ENCODE measurements at places on chromosomes 16 and 17.

DNA sequence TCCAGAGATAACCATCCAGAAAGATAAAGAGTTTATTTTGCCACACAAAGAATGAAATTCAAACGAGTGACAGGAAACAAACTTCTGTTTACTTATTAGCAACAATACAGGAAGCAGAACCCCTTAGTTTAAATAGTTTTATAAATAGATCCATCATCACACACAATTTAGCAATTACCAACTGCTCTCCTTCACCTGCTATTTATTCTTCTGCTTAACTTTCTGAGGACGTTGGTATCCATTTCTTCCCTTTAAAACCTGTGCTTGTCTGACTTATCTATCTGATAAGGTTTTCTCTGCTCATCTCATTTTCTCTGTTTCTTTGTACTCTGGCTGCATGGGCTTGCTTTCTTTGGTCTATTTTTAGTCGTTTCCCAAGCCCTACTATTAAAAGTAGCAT lies 4.3 kb upstream of the ADAMTS18 start:
- DNase-seq = no peak

- DNase-seq = no peak
Measured at GRCh38 chr17:80908776-80909175, 82.9 kb upstream of the CHMP6 start.

DNA sequence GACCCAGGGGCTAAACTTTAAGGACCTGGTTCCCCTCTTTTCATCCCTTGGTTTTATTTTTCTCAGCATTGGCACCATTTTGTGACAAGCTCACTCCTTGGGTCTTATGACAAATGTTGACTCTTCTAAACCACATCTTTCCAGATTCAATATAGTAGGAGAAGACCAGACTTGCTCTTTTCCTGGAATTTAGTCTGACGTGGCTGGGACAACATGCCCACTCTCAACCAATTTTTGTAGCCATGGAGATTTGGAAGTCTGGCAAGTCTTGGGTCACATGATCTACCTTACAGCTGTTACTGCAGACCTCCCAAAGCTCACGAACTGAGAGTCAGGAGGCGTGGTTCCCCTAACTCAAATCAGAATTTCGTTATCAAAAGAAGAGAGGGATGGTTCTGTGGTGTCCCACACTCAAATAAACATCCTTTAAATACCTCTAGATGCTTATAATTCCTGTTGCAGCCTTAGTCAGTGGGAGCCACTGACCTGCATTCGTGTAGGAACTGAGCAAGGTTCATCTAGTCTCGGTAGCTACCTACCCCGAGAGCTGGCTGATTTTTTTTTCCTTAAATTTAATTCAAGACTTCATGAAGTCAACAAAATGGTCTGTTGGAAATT lies 683.5 kb downstream of the MAF start:
- no peak for DNase-seq

DNA sequence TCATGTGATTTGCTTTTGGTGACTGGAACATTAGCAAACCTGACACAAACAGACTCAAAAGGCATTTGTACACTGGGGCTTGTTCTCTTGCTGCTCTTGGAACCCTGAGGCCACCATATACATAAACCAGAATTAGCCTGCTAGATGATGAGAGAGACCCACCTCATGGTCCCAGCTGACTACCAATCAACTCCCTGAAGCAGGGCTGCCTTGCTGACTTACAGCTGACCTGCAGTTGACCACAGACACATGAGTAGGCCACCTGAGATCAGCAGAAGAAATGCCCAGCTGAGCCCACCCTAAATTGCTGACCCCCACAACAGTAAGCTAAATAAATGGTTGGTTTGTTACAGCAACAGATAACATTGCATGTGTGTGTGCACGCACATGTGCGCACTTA lies 28.7 kb downstream of the BRIP1 start:
- DNase-seq = no peak

- DNase-seq = no peak
Measured at GRCh38 chr16:16096858-16097213, 126.5 kb downstream of the ABCC6 start.

- DNase-seq = no peak
Measured at GRCh38 chr16:88558457-88559442, 11.5 kb upstream of the ZC3H18 start.

DNA sequence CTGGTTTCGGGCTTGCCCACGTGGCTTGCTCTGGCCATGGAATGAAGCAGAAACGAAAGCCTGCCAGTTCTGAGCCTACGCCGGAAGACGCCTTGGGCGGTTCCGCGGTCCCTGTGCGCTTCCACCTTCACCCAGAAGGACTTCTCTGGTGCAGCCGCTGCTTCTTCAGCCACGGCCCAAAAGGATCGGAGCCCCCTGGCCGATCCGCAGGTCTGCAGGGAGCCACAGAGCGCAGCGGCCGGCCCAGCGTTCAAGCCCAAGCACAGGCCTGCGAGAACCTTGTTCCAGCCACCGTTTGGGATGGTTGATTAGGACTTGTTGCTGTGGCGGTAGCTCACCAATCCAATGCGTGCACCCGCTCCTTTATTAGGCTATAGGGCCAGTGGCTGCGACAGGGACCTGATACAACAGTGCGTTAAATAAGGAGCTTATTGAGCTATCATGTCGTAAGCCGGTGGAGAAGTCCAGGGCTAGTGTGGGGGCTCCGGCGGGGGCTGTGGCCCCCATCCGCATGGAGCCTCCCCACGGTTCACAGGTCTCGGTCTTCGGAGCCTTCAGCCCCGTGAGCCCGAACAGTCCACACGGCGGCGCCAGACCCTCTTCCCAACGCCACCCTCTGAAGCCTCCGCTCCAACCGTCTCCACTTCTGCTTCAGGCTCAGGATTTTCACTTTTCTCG lies 10.2 kb upstream of the MPP2 start:
- DNase-seq = peak; percentile 29

DNA sequence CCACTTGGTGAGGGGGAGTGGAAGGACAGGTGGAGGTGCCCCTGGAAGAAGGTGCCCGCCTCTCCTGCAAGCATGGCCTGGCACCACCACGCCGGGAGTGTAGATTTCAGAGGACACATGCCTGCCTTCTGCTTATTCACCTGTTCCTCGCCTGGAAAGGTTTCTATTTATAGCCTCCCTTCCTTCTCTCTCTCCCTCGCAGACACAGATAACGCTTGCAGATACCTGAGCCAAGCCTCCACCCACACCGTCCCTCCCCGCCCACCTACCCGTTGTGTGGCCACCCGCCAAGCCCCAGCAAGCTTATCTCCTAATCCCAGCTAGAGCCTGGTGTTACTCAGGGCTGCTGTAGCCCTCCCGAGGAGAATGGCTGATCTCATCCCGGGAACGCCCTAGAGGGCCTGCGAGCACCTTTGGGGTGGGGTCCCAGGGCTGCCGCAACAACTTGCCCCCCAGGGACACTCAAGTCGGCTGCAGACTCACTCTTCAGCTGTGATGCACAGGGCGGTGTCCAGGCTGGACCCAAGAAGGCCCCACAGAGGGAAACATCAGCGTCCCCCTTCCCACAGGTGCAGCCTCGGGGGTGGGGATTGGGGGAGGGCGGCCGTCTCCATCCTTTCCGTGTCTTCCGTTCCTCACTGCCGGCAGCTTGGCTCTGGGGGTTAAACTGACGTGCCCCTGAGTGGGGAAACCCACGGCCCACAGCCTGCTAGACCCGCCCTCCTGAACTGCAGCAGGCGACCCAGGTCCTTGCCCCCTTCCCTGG lies 1.9 kb upstream of the SNAI3 start:
- no peak for DNase-seq

DNA sequence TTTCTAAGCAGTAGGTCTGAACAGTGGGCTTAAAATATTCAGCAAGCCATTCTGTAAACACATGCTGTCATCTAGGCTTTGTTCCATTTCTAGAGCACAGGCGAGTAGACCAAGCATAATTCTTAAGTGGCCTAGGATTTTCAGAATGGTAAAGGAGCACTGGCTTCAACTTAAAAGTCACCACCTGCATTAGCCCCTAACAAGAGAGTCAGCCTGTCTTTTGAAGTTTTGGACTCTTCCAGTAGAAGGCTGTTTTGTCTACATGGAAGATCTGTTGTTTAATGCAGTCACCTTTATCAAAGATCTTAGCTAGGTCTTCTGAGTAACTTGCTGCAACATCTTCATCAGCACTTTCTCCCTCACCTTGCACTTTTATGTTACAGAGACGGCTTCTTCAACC lies 36.6 kb downstream of the TTC19 start:
- no peak for DNase-seq

DNA sequence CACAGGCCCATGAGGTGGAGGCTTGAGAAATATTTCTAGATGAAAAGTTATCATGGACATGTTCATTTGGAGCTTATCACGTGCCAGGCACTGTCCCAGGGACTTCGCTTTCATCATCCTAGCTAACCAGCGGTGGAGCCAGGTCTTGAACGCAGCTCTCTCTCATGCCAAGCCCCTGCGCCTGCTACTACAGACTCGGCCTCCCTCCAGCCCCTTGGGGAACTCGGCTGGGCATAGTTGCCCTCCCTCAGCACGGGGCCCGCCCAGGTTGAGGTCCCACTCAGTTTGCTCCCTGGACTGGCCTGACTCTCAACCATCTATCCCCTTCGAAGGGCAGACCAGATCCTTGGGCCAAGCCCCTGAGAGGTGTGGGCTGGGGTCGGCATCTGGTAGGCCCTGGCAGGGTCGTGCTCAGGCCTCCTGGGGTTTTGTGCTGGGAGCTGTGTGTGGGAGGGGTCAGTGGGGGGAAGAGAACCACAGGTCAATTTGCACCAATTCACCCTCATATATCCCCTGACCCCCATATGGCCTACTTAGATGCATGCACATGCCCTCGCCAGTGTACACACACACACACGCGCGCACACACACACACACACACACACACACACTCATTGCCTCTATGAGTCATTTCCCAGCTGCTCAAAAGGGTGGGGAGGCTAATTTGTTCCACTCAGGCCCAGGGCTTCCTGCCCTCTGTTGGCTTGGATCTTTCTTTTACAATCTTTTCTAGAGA lies 12.1 kb upstream of the SCN4A start:
- no peak for DNase-seq

DNA sequence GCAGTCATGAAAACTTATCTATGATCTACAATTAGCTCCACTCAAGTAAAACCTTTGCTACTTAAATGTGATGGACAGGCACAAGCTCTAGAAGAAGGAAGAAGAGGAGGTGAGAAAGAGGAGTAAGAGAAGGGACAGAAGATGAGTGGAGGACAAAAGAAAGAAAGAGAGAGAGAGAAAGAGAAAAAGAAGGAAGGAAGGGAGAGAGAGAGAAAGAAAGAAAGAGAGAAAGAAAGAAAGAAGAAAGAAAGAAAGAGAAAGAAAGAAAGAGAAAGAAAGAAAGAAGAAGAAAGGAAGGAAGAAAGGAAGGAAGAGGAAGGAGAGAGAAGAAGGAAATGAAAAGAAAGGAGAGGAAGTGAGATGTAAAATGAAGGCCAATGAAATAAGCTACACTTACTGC lies 2.2 kb upstream of the KRTAP9-3 start:
- no peak for DNase-seq

GRCh38 chr17:27489045-27489715 lies 32.9 kb downstream of the KSR1 start:
- DNase-seq = no peak

- DNase-seq = no peak
Measured at GRCh38 chr16:81618661-81619060, 160.4 kb upstream of the PLCG2 start.

- no peak for DNase-seq
Measured at GRCh38 chr17:68344701-68345136, 53.4 kb downstream of the ARSG start.

DNA sequence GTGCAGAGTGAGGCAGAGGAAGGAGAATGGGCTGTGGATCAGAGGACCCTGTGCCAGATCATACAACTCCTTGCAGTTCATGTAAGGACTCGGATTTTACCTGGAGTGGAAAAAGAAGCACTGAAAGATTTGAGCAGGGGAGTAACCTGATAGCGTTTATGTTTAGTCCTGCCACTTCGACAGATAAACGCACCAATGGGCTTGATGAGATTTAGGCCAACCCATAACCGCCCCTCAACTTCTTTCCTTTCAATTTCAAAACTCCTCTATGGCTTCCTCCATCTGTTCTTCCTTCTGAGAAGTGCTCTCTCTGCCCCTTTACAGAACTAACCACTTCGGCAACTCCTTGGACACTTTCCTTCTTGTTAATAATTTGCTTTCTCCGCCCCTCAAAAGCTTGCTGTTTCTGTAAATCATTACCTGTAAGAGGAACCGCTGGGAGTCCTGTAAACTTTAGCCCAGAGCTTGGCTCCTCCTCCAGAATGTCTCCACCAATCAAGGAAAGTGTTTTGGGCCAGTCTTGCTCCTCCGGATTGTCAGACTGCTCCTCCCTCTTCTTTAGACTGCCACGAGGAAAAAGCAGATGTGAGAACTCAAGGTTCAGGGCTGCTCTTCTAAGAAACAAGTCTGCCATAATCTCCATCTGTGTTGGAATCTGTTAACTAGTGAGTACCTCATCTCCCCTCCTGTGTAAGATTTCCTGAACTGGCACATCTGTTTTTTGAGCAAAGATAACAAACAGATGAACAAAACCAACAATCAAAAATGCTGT lies at the start of gene ACSM3:
ACSM3 (plus strand) TSS at position 554 of the 772 bp plus-strand sequence. CDS start 6,021 bp downstream, outside the sequence.
- DNase-seq = no peak

- DNase-seq = no peak
Measured at GRCh38 chr16:53509906-53510703, 7.1 kb upstream of the AKTIP start.

GRCh38 chr17:59786213-59786535 lies 78.7 kb downstream of the VMP1 start:
- DNase-seq = no peak

DNA sequence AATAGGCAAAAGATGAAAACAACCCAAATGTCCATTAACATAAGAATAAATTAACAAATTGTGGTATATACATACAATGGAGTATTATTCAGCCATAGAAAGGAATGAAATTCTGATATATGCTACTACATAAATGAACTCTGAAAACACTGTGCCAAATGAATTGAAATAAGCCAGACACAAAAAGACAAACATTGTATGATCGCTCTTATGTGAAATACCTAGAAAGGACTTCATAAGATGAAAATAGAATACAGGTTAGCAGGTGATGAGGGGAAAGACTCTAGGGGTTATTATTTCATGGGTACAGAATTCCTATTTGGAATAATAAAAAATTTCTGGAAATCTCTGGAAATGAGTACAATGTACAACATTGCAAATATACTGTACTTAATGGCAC lies 80.2 kb downstream of the BRIP1 start:
- no peak for DNase-seq

- peak; percentile 55 for DNase-seq
Measured at GRCh38 chr17:42517516-42517915, 18.5 kb upstream of the NAGLU start.

- DNase-seq = no peak
Measured at GRCh38 chr16:85308611-85309540, 196.6 kb upstream of the CIBAR2 start.

- DNase-seq = no peak
Measured at GRCh38 chr17:42138749-42139492, 15.9 kb downstream of the RAB5C start.

DNA sequence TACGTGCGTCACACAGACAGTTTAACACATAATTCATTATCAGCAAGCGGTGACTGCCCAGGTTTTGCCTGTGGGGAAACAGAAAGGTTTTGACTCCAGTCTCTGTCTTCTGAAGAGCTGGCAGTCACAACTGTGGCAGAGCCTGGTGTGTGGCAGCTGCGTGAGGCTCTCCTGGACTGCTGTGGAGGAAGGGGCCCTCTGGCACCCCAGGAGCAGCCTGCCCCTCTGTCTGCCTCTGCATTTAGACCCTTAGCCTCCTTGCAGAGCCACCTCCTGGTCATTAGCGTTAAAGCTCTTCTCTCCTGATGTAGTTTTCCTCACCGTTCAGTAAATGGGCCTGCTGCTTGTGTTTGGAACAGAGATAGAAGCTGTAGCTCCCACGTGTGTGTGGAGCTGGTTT lies 10.9 kb downstream of the RAB40C start:
- DNase-seq = no peak

GRCh38 chr17:79465011-79465680 lies 145.7 kb downstream of the RBFOX3 start:
- DNase-seq = no peak

- DNase-seq = no peak
Measured at GRCh38 chr17:34374457-34374856, 11.4 kb upstream of the CCL1 start.

Measured in stimulated activated CD8-positive, alpha-beta memory T cell treated with anti-CD3 and anti-CD28 coated beads, Interleukin-15, amount 100 ng/mL, for 48 hours (primary cell).